Stimulated activated CD8-positive, alpha-beta memory T cell treated with anti-CD3 and anti-CD28 coated beads, Interleukin-15, amount 100 ng/mL, for 4 hours (primary cell): ENCODE measurements at places on chromosomes 6 and 20.

DNA sequence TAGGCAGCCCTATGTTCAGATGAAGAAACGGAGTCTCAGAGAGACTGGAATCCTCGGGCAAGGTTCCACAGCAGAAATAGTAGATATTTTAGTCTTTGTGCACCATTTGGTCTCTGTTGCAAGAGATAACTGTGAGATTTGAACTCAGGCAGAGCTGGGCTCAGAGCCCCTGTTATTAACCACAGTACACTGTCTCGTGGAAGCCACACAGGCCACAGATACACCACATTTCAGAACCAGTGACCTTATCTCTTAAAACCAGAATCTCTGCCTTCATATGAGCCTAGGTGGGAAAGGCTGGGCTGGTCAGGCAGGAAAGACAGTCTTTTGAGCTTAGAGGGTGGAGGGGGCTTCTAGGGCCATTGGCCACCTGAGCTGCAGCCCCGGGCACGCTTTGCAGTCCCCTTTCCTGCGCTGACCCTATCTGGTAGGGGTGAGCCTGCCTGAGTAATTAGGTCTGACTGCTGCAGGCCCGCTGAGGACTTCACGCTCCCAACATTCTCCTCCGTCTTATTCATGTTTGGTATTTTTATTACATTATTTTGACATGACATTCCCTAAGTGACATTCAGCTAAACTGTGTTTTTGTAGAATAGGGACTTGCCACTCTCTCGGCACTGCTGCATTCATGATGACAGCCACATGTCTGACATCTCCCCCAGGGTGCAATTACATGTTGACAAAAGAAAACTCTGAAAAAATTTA is 71.1 kb downstream of the KCNB1 start:
- no peak for DNase-seq

DNA sequence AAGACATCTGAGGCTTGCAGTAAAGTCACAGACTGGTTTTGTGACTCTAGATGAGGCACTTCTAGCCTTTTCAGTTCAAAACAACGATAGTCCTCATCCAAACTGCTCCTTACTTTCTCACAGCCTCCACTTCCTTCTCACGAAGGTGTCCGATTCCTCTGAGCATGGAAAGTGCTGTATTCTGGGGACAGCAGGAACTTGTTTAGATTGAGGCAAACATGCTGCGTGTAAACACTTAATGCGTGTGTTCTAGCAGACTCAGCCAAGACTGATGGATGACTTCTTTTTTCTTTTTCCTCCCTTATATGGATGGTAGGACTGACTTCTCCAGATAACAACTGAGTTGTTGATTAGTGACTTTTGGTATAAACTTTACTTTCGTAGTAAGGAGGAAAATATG is 80.2 kb upstream of the PRDM1 start:
- no peak for DNase-seq

- no peak for DNase-seq
Measured at GRCh38 chr6:43936476-43936875, 166.5 kb downstream of the VEGFA start.

- no peak for DNase-seq
Measured at GRCh38 chr6:89928604-89929003, 34.3 kb downstream of the GJA10 start.

DNA sequence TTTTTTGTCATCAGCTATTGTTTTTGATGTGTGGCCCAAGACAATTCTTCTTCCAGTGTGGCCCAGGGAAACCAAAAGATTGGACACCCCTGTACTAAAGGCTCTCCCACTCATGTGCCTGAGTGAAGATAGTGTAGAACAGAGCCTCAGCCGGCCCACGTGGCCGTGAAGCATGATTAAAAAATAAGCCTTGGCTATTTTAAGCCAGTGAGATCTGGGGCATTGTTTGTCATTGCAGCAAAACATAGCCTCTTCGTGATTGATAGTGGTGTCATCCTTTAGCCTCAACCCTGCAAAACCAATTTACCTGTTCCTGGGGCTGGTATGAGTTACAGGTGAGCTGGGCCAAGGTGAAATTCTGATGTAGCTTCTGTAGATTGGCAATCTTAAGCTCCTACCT is 85.3 kb downstream of the TULP4 start:
- DNase-seq: no peak

GRCh38 chr20:56417402-56417801 is 5.3 kb downstream of the CASS4 start:
- DNase-seq: no peak

- no peak for DNase-seq
Measured at GRCh38 chr20:8231038-8231437, 99.0 kb downstream of the PLCB1 start.

- no peak for DNase-seq
Measured at GRCh38 chr20:17421493-17421892, 109.7 kb downstream of the BFSP1 start.

DNA sequence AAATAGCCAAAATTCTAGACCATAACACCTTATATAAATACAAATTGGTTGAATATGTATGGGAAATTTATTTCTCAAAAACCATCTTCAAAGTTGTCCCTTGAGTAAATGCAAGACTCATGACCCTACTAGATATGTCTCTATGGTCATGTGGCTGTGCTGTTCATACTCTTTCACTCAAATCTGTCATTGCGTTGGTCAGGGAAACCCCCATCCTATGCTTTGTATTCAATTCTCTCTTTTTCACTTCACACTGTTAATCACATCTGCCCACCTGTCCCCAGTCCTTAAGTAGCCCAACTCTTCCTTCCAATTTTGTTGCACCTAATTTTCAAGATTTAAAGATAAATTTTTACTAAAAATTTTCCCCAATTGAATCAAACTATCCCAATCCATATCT is 51.0 kb downstream of the RPS12 start:
- no peak for DNase-seq

DNA sequence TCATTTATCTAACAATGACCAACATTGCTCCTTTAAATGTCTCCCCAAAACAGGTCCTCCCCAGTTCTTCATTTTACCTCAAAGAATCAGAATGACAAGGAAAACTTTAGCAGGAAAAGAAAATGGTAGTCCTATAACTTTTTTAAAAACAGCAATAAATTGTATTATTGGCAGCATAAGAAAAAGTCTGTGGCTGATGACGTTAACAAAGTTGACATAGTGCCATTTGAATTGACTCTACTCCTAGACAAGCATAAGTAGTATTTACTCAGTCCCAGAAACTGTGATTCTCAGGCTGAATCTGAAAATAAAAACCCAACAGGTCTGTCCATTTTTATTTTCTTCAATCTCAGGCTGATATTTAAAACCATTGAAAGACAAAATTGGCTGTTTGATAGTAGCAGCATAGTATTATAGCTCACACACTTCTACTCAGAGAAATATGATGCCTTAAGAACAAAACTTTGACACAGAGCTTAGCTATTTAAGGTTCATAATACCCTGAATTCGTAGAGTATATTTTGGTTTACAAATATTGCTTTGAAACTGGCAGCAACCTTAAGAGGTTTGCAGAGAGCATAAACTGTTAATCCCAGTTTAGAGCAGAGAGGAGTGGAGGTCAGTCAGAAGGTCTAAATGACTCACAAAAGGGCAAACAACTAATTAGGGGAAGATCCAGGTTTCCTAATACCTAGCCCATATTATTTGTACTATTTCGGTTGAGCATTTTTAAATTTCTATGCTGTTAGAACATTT is 35.0 kb upstream of the TENT5A start:
- no peak for DNase-seq

DNA sequence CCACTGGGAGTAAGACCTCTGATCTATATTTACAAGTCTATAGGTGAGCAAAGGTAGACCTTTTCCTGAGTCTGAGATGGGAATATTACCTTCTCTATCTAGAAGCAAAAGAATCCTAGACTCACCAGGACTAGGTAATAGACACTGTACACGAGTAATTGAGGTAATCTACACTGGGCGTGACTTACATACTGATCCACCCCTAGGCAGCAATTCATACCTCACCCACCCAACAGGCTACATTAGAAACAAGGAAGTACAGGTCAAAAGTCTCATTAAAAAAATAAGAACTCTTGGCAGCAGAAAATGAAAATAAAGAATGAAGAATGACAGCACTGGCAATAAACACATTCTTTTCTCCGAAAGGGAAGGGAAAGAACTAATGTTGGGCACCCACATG is 7.6 kb downstream of the CSNK2A1 start:
- DNase-seq: no peak

DNA sequence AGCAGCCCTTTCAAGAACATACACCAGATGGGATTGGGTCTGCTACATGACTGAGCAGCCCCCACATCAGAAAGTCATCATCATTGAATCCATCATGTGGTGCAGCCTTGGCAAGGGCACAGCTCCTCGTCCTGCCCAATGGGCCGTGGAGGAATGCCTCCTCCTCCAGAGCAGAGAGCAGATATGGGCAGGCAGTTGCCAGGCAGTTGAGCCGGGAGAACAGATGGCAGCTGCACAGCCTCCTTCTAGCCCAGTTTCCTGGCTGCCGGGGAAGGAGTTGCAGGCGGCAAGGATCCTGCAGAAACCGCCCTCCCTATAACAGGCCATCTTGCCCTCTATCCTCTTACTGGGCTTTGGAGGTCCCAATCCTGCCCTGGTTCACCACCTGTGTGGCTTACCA is 11.9 kb upstream of the ZFAND3 start:
- no peak for DNase-seq

DNA sequence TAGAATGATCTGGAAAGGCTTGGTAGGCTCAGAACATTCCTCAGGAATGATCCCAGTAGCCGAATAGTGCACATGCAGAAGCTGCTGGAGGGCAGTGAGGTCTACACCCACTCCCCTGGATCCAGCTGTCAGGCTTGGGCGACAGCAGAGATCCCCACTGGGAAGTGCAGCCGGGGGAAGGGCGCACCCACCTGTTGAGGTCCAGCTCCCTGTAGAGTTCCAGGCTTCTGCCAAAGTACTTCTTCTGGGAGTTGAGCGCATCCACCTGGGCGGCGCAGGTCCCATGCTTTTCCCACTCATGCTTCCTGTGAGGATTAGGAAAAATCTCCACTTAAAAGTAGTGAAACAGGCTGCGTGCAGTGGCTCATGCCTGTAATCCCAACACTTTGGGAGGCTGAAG is 17.6 kb downstream of the RNASET2 start:
- no peak for DNase-seq

GRCh38 chr20:32907886-32908285 is 49.2 kb downstream of the EFCAB8 start:
- no peak for DNase-seq

GRCh38 chr20:51560550-51561307 is 18.2 kb upstream of the NFATC2 start:
- no peak for DNase-seq

DNA sequence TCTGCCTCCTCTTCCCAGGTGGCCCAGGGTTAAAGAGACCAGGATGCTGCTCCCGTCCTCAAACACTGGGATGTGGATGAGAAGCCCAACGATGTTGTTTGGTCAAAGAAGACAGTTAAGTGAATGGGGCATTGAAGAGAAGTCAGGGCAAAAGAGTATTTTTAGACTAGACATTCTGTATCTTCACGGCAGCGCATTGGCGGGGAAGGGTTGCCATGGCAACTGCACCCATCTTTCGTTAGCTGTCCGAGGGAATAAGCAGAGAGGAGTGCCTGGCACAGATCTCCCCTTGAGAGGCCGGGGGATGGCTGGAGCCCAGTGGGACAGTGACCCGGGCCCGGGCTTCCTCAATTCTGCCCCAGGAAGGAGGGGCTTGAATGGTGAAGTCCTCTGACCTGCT is 56.4 kb upstream of the GPR31 start:
- no peak for DNase-seq

DNA sequence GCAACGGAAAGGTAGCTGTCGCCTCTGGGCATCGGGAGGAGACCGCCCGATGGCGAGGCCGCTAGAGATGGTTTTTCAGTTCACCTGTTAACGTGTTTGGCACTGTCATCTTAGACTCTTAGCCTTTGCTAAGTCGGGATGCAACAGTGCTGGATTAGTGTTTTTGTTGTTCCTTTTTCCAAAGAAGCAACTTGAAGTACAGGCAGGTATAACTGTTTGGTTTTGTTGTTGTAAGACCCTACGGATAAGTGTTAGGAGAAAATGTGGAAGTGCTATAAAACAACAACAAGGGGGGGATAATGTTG is 723 bp downstream of the MANEA start:
- DNase-seq: no peak

- no peak for DNase-seq
Measured at GRCh38 chr6:6379573-6379972, 59.1 kb upstream of the F13A1 start.

- no peak for DNase-seq
Measured at GRCh38 chr6:139904158-139904533, 529.7 kb upstream of the CITED2 start.

GRCh38 chr20:3470208-3470626 is 601 bp upstream of the ATRN start:
- no peak for DNase-seq

DNA sequence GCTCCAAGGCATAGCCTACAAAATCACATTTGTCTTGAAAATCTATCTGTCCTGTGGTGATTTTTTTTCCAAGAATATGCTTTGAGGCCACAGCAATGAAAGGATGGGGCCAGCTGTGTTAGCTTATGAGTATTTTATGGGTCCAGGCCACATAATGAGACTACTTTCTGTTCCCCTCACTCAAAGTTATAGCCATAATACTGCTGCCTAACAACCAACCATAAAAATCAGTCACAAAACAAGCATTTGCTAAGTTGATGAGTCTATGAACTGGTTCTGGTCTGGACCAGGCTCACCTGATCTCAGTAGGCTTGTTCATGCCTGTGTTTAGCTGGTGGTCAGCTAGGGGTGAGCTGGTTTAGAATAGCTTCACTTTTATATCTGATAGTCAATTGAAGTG is 192.5 kb upstream of the PLCB4 start:
- DNase-seq: no peak
